ENCODE measurements at places on chromosomes 7 and 10.

GRCh38 chr7:44062903-44063295 lies 2.5 kb downstream of the PGAM2 start:
- DNase-seq, result no peak

- no peak for DNase-seq
Observed at GRCh38 chr10:100742936-100743335, 2.4 kb upstream of the PAX2 start.

DNA sequence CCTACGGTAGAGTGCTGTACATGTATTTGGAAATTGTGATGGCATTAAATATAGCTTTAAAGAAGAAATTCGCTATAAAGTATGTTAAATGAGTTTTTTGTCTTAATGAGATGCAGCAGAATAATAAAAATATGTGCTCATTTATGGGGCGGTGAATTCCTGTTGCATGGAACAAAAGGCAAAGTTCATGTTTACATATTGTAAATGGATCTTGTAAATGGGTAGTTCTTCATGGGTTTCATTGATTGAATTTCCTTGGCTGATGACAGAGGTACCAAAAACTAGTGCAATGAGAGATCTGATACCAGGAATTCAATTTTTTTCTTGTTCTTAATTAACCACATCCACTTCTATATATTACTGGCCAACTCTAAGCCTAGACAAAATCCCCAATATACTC lies 284.2 kb downstream of the SUGCT start:
- no peak for DNase-seq

DNA sequence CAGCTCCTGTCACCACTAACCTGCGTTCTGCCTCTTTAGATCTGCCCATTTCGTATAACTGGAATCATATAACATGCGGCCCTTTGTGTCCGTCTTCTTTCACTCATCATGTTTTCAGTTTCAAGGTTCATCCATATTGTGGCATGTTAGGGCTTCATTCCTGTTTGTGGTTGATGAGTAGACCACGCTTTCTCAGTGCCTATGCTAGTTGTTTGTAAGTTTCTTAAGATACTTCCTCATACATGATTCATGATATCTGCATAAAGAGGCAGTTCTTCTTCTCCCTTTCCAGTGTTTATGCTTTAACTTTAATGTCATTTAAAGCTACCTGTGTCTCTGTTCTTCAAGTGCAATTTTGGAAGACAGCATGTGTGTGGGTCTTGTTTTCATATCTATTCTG lies 79.5 kb upstream of the FAM20C start:
- no peak for DNase-seq

- no peak for DNase-seq
Observed at GRCh38 chr10:17872191-17873091, 63.3 kb downstream of the MRC1 start.
